Stimulated activated CD4-positive, alpha-beta T cell treated with anti-CD3 and anti-CD28 coated beads, Interleukin-12 subunit alpha, Interleukin-12 subunit beta, amount 100 ng/mL, for 24 hours (primary cell): ENCODE measurements at places on chromosomes 1 and 21.

DNA sequence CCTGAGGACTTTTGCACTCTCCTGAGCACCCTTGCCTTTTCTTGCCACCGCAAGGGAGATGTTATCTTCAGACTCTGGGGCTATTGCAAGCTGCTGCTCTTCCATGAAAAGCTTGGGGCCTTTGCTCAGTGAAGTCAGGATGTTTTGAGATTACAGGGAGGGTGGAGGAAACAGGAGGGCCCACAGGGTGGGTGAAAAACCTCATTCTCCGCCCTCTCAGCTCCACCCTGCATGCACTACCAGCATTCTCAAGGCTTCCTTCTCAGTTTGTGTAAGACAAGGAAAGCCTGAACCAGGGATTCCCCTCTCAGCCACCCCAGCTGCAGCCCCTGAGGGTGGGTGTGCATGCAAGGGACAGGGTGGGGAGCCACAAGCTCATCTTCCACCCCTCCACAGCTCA is 25.8 kb upstream of the ZNF648 start:
- DNase-seq, result no peak

- DNase-seq, result peak; percentile 74
Observed at GRCh38 chr21:31184459-31184858, 146.2 kb upstream of the KRTAP19-8 start.

DNA sequence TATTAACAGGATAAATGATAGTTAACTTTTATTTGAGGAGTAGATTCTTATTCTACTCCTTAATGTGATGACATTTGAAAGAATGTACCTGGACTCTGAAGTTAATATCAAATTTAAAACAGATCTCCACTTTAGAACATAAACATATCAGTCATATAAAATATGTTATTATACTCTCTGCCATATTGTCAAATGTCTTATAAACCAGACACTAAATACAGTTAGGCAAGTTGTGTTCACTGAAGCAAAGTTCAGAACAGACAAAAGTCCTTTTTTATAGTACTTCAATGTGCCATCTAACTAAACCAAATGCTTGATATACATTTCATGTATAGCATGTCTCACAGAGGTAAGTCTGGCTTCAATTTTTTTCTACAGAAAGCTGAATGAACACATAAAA is 285.2 kb downstream of the AKT3 start:
- DNase-seq, result no peak

DNA sequence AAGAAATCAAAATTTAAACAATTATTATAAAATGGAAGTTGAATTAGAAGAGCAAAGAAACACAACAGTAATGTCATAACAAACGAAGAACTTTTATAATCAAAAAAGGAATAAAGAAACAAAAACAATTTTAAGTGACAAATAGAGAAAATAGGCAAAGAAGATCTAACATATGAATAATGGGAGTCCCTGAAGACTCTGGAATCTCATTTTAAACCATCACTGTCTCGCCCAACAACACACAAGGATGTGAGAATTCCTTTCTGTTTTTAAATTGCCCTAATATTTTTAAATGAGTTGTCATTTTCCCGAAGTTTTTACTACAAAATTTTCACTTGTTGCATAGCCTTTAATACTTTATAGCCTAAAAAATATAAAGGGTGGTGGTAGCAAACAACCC is 4.3 kb upstream of the NDC1 start:
- no peak for DNase-seq

GRCh38 chr1:200861937-200862647 is 10.7 kb upstream of the GPR25 start:
- DNase-seq, result no peak

DNA sequence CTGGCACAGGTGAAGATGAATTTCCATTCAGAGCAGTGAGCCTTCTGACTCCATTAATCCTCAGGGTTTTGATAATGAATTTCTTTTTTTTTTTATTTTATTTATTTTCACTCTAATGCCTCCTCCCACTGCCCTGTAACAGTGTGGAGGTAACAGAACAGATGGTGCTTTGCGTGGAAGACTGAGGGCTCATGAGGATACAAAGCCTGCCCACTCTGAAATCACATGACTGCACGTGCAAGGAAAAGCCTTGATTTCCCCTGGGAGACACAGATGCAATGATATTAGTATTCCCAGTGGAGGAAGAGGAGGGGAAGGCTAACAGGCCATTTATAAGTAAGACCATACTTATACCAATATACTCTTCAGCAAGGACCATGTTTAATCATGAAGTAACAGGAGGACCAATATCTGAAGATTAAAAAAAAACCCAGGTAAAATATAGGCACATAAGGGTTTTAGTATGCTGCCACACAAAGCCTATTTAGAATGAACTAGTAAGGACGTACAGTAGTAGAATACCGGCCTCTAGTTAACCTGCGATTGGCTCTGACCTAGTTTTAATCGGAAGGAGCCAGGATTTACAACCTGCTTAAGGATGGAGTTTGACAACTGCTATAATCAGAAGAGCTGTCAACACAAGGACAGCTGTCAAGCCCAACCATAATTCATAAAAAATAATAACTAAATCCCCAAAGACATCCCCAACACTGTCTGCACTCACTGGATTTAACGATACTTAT is 69.6 kb downstream of the LHX4 start:
- DNase-seq, result no peak

- DNase-seq, result no peak
Observed at GRCh38 chr1:69319287-69319686, 248.4 kb upstream of the LRRC7 start.

- no peak for DNase-seq
Observed at GRCh38 chr21:37183749-37184148, 83.4 kb downstream of the VPS26C start.

GRCh38 chr1:115678141-115678540 is 36.4 kb downstream of the VANGL1 start:
- no peak for DNase-seq
